Osteocyte (in vitro differentiated cells): ENCODE measurements at places on chromosomes 2 and 18. TPM values are rescaled to one million over a fixed set of nuclear protein-coding genes. Genes with fewer than 3 reads are reported as not detected.
A peak's percentile ranks its signal among the peaks of the same experiment; 100 is the strongest.

- no peak overlapping the region for H3K27ac ChIP-seq
- no peaks in the 10 kb centered on the region for H3K36me3 ChIP-seq
- no peak overlapping the region for H3K4me3 ChIP-seq
- DNase-seq: no peak
- no peaks in the 10 kb centered on the region for H3K27me3 ChIP-seq
Measured at GRCh38 chr2:183541766-183542165, 417.5 kb downstream of the NUP35 start.

GRCh38 chr2:39546937-39547336, 109.9 kb upstream of the MAP4K3 start:
- no peak overlapping the region for H3K4me3 ChIP-seq
- H3K27ac ChIP-seq: no peak overlapping the region
- peaks cover 9% of the 10 kb centered on the region for H3K4me1 ChIP-seq
- H3K27me3 ChIP-seq: no peaks in the 10 kb centered on the region

DNA sequence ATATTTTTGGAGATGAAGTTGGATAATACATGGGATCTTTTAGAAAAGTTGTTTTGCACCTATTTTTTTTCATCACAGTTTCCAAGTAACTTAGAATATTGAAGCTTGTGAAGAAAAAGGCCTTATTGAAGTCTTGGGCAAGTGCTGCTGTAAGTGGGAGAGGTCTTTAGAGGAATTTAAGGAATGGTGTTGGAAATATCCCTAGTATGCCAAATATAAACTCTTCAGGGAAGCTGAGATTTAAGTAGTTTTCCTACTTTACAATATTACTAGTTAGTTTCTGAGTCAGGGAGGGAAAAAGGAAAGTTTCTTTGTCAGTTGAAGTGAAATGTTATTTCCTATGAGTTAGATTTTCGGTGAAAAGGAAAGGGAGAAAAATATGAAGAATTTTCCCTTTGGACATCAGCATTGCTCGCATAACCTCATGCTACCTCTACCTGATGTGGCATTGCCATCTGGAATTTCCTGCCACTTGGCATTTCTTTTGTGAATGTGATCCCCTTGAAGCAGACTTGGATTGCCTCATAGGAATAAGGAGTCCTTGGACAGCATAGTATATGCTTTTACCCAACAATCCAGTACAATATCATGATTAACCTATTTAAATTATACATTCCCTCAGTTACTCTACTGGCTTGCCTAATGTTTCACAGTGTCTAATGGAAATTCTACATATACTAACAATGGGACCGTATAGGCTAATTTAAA, 12.1 kb downstream of the PLEKHH2 start:
- H3K4me1 ChIP-seq: peaks cover 17% of the 10 kb centered on the region
- no peak overlapping the region for H3K4me3 ChIP-seq
- H3K36me3 ChIP-seq: peaks cover 2% of the 10 kb centered on the region
- peaks cover 4% of the 10 kb centered on the region for H3K27me3 ChIP-seq
- no peak for DNase-seq

GRCh38 chr18:72261590-72261989, 282.6 kb downstream of the CBLN2 start:
- no peaks in the 10 kb centered on the region for H3K36me3 ChIP-seq
- H3K4me1 ChIP-seq: no peaks in the 10 kb centered on the region
- H3K27me3 ChIP-seq: no peaks in the 10 kb centered on the region
- no peak for DNase-seq
- no peak overlapping the region for H3K4me3 ChIP-seq
- no peak overlapping the region for H3K27ac ChIP-seq

GRCh38 chr2:64454386-64455332, 697 bp downstream of the LGALSL start:
- H3K4me3 ChIP-seq: peak overlapping the region; percentile 73
- H3K27ac ChIP-seq: peak overlapping the region; percentile 63
- peak; percentile 88 for DNase-seq
- H3K27me3 ChIP-seq: no peaks in the 10 kb centered on the region
- peaks cover 14% of the 10 kb centered on the region for H3K36me3 ChIP-seq

GRCh38 chr2:14015113-14015630, 617.3 kb upstream of the LRATD1 start:
- no peak for DNase-seq
- H3K4me3 ChIP-seq: no peak overlapping the region
- no peaks in the 10 kb centered on the region for H3K27me3 ChIP-seq
- H3K27ac ChIP-seq: no peak overlapping the region
- no peaks in the 10 kb centered on the region for H3K36me3 ChIP-seq

- H3K4me1 ChIP-seq: no peaks in the 10 kb centered on the region
- H3K27me3 ChIP-seq: peaks cover 9% of the 10 kb centered on the region
- no peaks in the 10 kb centered on the region for H3K36me3 ChIP-seq
- no peak for DNase-seq
Measured at GRCh38 chr2:65922030-65922429, 489.6 kb upstream of the SPRED2 start.

- H3K27ac ChIP-seq: no peak overlapping the region
- H3K36me3 ChIP-seq: peaks cover 47% of the 10 kb centered on the region
Measured at GRCh38 chr2:238069877-238070276, 9.1 kb downstream of the SCLY start.

GRCh38 chr2:215833531-215834162, 179.7 kb downstream of the MREG start:
- DNase-seq: no peak
- no peak overlapping the region for H3K4me3 ChIP-seq
- peaks cover 75% of the 10 kb centered on the region for H3K4me1 ChIP-seq

DNA sequence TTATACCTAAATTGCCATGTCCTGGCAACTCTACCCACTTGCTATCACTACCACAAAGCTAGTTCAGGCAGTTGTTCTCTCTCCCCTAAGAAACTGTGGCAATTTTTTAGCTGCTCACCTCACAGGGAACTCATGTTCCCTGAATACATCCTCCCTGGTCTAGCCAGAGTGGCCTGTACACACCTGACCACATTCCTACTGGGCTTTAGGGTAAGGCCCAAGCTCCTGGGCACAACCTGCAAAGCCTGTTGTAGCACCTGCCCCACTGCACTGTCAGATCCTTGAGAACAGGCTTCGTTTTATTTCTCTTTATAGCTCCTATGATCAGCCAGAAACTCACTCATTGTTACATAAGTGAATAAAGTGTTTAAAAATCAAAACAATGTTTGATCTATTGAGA, 21.5 kb downstream of the CNGA3 start:
- H3K27me3 ChIP-seq: peaks cover 23% of the 10 kb centered on the region
- H3K36me3 ChIP-seq: no peaks in the 10 kb centered on the region

- DNase-seq: peak; percentile 23
- no peak overlapping the region for H3K27ac ChIP-seq
- no peaks in the 10 kb centered on the region for H3K4me1 ChIP-seq
- H3K27me3 ChIP-seq: peaks cover 25% of the 10 kb centered on the region
- no peak overlapping the region for H3K4me3 ChIP-seq
Measured at GRCh38 chr18:9988665-9989064, 74.8 kb downstream of the VAPA start.

DNA sequence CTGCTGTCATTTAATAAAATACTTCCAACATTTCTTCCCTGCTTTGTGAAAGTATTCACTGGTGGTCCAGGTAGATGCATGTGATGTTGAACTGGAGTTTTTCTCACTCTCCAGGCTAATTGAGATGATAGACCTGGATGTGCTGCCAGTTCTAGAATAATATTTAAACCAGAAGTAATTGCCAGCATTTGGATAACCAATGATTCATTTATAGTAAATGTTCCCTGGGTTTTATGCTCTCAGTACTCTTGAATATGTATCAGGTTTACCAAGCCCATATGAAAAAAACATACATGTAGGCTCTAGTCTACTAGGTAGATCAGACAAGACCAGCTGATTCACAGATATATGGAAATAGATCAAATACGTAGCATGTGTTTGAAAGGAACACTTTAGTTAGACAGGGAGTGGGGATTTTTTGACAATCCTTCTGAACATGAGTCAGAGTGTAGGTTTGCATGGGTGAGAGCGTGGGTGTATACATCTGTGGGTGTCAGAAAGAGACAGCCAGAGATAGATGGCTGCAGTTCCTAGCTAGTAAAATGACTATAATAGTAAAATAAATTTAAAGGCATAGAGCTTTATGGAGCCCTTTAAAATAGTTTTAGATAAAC, 115.1 kb downstream of the NAB1 start:
- no peaks in the 10 kb centered on the region for H3K36me3 ChIP-seq
- H3K4me3 ChIP-seq: no peak overlapping the region
- H3K4me1 ChIP-seq: peaks cover 3% of the 10 kb centered on the region
- H3K27ac ChIP-seq: no peak overlapping the region
- no peak for DNase-seq

GRCh38 chr18:80197528-80197927, 49.8 kb downstream of the PARD6G start:
- DNase-seq: no peak
- peaks cover 6% of the 10 kb centered on the region for H3K36me3 ChIP-seq
- peak overlapping the region; percentile 63 for H3K4me3 ChIP-seq
- H3K4me1 ChIP-seq: peaks cover 65% of the 10 kb centered on the region
- H3K27ac ChIP-seq: peak overlapping the region; percentile 86
- H3K27me3 ChIP-seq: no peaks in the 10 kb centered on the region

GRCh38 chr18:58694720-58695468, 23.6 kb downstream of the MALT1 start:
- no peaks in the 10 kb centered on the region for H3K27me3 ChIP-seq
- H3K27ac ChIP-seq: no peak overlapping the region
- no peak overlapping the region for H3K4me3 ChIP-seq
- peaks cover 18% of the 10 kb centered on the region for H3K36me3 ChIP-seq
- no peaks in the 10 kb centered on the region for H3K4me1 ChIP-seq

GRCh38 chr18:68220458-68220857, 494.4 kb downstream of the TMX3 start:
- no peak overlapping the region for H3K27ac ChIP-seq
- DNase-seq: no peak
- no peaks in the 10 kb centered on the region for H3K27me3 ChIP-seq
- no peak overlapping the region for H3K4me3 ChIP-seq
- H3K36me3 ChIP-seq: no peaks in the 10 kb centered on the region
- peaks cover 29% of the 10 kb centered on the region for H3K4me1 ChIP-seq

GRCh38 chr18:44673256-44673880, 7.3 kb upstream of the SETBP1 start:
- no peak overlapping the region for H3K4me3 ChIP-seq
- no peaks in the 10 kb centered on the region for H3K27me3 ChIP-seq
- no peaks in the 10 kb centered on the region for H3K36me3 ChIP-seq
- H3K4me1 ChIP-seq: peaks cover 5% of the 10 kb centered on the region
- H3K27ac ChIP-seq: no peak overlapping the region

The TMEM37 gene
- 0.21 and 0.40 TPM in 2 replicates for total RNA-seq

The MYO7B gene
- not detected in 2 replicates for total RNA-seq

The CIAO1 gene
- total RNA-seq: 54.6 and 56.3 TPM in 2 replicates

The VWA3B gene
- not detected in 2 replicates for total RNA-seq

The MGAT5 gene
- total RNA-seq: 22.6 and 23.8 TPM in 2 replicates

The SPEG gene
- total RNA-seq: 27.0 and 30.3 TPM in 2 replicates
